ENCODE measurements at places on chromosomes 7 and 10.

GRCh38 chr7:40447345-40447744 lies 312.5 kb downstream of the SUGCT start:
- no peak for DNase-seq

DNA sequence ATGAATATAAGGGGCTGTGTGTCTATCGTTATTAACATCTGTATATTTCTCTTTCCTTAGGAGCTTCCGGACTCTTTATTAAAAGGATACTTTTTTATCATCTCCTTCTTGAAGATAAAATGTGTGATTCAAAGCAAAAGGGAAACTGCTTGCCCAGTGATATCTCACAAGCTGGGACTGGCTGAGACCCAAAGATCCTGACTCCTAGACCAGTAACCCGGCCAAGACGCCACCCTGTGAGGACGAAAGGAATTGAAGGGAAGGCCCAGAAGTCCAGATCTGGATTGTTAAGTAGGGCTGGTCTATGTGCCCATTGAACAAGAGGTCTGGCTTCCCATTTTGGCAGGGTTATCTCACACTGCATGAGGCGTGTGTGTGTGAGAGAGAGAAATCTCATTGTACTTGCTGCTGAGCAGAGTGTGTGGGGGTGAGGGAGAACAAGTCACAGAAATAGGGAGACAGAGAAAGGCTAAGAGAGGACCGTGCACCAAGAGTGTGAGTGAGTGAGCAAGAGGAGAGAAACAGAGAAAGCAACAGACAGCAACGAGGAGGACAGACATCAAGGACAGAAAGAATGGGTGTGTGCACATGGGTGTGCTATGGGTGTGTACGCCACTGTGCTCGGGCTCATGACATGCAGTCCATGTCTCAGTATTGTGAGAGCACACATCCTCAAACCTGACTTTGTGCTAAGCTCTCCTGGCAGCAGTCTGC lies 75.4 kb downstream of the PLXNA4 start:
- DNase-seq: no peak

- no peak for DNase-seq
Measured at GRCh38 chr7:45224832-45225231, 67.2 kb downstream of the RAMP3 start.

DNA sequence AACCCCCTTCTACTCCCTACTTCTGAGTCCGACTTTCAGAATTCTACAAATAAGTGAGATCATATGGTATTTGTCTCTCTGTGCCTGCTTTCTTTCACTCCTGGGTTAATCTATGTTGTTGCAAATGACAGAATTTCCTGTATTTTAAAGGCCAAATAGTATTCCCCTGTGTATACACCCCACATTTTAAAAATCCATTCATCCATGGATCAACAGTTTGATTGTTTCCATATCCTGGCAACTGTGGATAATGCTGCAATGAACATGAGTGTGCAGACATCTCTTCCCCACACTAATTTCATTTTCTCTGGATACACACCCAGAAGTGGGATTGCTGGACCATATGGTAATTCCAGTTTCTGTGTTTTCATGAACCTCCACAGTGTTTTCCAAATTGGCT lies 225.8 kb upstream of the TCERG1L start:
- DNase-seq: no peak

DNA sequence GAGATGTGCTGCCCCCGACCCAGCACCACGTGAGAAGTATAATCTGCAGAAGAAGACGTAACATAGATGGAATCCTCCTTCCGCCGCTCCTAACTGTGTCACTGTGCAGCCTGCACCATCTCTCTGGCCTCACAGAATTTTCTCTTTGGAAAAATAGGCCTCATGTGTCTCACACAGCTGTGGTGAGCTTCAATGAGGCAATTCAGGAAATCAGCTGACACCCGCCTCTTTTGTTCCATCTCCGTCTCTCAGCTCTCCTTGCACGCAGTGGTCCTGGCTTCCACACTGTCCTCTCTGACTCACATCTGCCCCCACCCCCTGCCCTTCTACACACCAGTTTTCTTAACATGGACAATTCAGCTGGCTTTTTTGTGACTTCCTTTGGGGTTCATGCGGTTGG lies 7.2 kb downstream of the C10orf90 start:
- no peak for DNase-seq

Data from stimulated activated CD4-positive, alpha-beta T cell treated with anti-CD3 and anti-CD28 coated beads, Interleukin-15, amount 100 ng/mL, for 1 hour (primary cell).